ENCODE measurements at places on chromosomes 4 and X.

- DNase-seq = no peak
Observed at GRCh38 chrX:38960137-38960536, 158.9 kb downstream of the MID1IP1 start.

DNA sequence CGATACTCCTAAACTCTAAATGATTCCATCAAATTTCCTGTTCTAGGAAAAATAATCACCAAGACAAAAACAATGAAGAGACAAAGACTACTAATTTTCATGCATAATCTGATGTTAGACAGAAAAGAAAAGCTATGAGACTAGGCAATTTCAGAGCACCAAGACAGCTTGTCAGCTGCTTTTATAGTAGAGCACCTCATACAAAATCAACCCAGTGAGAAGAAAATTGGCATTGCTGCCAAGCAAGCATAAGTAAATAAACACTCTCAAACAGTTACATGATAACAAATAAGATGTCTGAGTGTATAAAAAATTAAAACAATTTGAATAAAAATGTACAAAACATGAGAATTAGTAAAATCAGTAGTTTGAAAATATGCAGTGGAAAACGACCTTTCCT lies 1544.6 kb downstream of the C4orf33 start:
- no peak for DNase-seq

DNA sequence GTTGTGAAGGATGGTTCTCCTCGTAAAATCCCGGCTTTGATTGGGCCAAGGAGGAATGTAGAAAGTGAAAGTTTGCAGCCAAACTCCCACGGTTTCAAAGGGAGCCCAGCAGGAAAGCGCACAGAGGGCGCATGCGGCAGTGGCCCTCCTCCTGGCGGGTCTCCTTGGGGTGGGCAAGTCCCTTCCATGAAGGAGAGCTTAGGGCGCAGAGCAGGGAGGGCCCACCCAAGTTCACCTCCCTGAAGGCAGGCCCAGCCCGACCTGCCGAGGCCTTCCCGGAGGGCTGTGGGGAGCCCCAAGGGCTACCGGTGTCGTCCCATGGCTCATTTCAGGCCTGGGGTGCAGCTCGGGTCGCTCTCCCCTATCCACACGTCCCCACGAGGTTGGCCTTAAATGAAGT lies 2.0 kb downstream of the PDZD4 start:
- no peak for DNase-seq

DNA sequence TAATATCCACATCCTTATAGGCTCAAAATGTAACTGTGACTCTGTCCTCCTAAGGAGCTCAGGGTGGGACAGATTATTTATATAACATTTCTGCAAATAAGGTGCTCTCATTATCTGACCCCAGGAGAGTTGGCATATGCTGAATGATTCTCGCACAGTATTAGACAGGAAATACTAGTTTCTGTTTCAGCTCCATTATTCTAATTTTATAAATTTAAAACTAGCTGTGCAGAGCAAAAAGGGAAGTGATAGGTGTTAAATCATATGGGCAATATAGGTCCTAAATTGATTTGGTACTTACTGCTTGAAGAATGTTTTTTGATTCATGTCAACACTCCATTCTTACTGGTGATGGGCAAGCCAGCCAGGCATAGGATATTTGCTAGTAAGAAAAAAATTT lies 141.5 kb downstream of the GLRA2 start:
- DNase-seq = no peak

DNA sequence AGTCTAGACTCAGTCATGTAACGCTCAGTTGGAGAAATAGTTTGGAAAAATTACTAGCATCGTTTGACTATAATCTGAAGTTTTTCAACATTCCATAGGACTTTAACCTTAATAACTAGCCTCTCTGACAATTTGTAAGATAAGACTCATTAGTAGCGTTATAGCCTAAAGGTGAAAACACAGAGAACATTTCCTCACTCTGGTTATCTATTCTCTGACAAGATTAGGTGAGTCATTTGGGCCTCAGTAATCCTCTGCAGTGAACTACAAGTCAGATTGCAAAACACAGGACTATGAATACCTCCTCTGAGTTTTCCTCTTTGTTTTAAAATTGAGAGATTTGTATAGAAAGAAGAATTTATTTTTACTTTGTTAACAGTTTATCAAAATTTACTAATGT lies 31.8 kb upstream of the PDLIM5 start:
- DNase-seq = no peak

DNA sequence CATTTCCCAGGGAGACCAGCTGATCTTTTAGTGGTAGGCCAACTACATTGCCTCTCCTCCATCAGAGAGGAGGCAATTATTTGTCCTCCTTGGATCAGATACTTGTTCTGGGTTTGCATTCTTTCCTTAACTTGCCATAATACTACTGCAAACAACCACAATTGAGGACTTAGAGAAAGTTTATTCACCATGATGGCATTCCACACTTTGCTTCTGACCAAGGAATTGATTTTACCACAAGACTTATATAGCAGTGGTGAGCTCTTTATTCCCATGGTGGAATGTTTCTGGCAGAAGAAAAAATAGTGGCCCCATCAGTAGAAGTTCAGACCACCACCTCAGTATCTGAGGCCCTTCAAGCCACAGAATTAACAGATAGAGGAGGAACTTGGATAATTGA lies 123.9 kb upstream of the PPP3CA start:
- no peak for DNase-seq

DNA sequence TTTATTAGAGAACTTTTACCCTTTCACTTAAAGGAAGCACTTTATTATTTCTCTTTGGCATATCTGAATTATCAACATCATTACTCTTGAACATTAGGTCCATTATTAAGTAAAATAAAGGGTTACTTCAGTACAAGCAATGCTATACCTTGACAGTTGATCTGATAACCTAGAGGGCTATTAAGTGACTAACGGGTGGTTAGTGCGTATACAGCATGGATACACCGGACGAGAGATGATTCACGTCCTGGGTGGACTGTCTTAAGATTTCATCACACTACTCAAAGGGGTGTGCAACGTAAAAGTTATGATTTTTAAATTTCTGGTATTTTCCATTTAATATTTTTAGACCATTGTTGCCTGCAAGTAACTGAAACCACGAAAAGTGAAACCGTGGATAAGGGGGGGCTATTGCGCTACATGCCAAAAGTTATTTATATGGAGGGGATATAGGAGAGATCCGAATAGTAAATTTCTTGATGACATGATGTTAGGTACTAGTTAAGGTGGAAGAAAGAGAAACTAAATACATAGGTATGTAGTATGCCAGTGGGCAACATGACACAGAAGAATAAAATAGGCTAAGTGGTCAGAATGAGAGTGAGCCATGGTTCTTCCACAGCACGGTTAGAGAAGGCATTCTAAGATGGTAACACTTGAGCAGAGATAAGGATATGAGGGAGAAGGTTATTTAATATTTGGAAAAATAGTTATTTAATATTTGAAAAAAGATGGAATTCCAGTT lies 230.8 kb upstream of the ANKRD50 start:
- DNase-seq = no peak

DNA sequence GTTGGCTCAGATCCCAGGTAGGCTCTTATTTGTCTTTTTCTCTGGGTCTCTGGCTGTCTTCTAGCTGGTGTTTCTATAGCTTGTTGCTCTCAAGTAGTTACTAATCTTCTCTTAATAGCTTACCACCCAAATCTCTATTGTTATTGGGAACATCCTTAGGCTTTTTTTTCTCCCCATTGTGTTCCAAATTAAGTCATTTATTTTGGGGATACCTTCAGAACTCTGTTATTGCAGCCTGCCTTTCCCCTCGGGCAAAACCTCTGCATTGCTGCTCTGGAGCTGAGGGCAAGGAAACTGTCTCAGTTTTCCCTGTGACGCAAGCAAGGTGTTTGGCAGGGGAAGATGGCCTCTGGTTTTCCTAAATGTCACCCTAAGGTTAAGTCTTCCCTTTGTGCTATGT lies 338.1 kb upstream of the ZCCHC13 start:
- no peak for DNase-seq

- no peak for DNase-seq
Observed at GRCh38 chr4:123412700-123413512, 16.3 kb downstream of the SPRY1 start.

DNA sequence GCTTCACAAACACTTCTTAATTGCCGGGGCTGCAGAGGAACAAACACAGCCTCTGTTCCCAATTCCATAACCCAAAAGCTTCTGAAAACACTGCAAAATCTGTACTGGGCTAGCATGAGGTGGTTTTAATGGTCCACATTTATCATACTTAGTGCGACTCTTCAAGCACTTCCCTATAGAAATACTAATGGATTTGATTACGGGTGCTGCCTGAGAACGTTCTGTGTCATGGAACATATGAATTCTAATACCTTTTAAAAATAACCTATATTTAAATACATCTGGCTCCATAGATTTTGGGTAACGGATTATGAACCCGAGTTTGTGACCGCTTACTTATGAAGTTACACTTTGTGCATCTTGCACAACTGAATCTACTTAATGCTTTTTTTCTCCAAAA lies 35.4 kb upstream of the STS start:
- DNase-seq = no peak

GRCh38 chrX:130055103-130055502 lies 55.2 kb downstream of the ELF4 start:
- DNase-seq = peak; percentile 77

GRCh38 chr4:8583655-8584025 lies 3.4 kb downstream of the GPR78 start:
- DNase-seq = no peak

- no peak for DNase-seq
Observed at GRCh38 chr4:46370531-46370930, 19.4 kb downstream of the GABRA2 start.

DNA sequence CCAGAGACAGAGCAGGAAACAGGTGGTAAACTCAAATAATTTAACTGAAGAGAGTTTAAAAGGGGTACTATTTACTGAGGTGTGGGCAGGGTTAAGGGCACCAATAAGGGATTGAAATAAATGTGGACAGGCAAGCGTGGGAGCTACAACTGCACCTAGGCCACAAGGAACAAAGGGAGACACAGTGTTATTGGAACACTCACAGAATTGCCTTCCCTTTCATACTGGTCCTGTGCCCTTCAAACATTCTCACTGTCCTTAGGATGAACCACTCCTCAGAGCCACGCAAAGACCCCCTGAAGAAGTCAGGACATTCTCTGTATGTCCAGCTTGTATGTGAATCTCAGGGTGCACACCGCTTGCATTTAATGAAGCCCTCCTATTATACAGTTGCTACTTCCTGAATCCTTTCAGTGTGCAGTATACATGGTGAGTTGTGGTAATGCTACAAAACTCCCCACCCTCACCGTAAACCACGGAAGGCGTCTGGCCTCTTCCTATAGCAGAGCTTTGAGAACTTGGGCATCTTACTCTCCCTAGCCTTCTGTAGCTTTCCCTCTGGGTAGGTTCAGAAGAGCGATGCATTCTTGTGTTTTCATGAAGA lies 9.6 kb upstream of the MRPL1 start:
- DNase-seq = no peak

DNA sequence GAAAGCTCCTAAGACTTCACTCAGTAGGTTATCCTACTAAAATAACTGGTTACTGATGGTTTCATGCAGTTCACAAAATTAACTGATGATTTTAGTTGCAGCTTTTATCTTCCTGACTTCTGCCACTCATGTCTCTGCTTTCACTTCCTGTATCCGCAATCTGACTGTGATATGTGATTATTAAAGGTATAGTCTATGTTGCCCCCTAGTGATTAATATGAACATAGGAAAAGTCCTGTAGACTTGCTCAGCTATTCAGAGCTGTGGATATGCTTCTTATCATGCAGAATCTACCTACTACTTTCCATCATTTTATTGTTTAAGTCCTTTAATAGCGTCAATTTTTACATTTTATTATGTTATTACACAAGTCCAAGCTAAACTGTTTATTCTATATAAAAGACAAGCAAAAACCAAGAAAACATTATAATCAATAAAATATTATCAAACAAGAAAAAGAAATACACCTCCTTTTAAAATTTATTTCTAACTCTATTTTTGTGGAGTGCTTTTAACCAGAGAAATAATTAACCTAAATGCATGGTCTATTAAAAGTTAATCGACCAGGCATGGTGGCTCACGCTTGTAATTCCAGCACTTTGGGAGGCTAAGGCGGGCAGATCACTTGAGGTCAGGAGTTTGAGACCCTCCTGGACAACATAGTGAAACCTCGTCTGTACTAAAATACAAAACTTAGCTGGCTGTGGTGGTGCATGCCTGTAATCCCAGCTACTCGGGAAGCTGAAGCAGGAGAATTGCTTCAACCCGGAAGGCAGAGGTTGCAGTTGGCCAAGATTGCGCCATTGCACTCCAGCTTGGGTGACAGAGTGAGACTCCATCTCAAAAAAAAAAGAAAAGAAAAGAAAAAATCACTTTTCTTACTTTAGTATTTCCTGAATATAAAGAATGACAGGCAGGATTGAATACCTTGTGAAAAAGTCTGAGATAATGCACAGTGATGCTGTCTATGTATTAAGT lies 40.4 kb upstream of the TLR2 start:
- DNase-seq = no peak

- no peak for DNase-seq
Observed at GRCh38 chrX:33457102-33457501, 245.8 kb upstream of the DMD start.

- no peak for DNase-seq
Observed at GRCh38 chr4:47972181-47972580, 44.3 kb downstream of the CNGA1 start.

DNA sequence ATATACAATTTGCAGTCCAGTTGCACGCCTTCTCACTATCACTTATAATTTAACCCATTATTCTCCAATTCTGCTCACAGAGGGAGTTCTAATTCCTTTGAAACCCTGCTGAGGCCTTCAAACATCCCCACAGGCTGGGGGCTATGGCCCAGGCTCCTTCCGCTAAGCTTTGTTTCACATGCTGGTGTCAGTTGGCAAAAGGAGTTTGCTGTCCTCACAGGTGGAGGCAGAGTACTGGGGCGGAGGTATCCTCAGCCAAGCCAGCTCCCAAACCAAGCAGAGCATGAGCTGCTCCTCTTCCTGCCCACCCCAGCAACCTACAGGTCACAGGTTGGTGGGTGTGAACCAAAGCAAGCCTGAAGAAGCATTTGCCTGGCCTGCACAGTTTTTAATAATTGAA lies 21.5 kb downstream of the BTC start:
- DNase-seq = no peak

GRCh38 chr4:28146191-28146590 lies 1285.5 kb downstream of the STIM2 start:
- no peak for DNase-seq

DNA sequence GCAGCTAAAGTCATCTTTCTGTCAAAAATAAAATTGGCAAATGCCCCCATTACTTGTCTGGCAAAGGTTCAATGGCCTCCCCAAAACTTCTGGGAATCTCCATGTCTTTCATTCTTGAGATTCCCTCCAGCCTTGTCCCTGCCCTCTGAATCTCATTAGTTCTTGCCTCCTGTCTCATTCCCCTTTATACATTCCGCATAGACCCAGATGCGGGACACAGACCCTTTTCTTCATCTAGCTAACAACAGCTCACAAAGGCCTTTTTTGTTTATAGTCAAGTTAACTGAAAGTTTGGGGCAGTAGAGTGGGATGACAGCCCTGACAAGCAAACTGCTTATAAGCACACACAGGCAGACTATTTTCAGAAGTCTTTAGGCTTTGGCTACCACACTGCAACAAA lies 306.1 kb upstream of the FAM241A start:
- DNase-seq = no peak
